ENCODE measurements at places on chromosomes 3 and 15. TPM values are rescaled to one million over a fixed set of nuclear protein-coding genes. Genes with fewer than 3 reads are reported as not detected.

DNA sequence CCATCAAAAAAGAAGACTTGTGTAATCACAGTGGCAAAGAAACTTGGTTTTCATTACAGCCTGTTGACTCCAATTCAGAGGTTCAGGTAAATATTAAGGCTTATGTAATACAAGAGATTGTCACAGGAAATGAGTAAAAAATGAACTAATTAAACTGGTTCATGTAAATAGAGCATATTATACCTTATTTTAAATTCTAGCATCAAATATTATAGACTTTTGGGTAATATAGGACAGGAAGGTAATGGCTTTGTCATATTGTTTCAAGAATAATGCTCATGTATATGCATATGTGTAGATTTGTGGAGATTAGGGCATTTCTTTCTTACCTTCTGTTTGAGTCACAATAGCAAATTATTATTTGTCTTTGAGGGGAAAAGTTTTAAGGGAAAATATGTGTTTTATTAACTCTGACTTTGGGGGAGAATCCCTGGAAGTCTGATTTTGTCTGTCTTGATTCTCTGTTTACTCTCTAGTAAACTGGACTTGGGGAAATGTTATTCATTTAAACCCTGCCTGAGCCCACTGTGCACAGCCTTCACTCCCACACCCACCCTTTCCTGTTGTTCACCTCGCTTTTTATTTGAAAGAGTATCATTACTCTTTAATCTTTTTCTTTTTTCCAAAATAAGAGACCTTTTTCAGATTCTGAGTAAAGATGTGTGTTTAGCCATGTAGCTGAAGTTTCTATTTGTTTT, 43.0 kb downstream of the RASA2 start:
- no peak for DNase-seq

- DNase-seq, result no peak
Measured at GRCh38 chr15:87752250-87752951, 504.1 kb downstream of the NTRK3 start.

DNA sequence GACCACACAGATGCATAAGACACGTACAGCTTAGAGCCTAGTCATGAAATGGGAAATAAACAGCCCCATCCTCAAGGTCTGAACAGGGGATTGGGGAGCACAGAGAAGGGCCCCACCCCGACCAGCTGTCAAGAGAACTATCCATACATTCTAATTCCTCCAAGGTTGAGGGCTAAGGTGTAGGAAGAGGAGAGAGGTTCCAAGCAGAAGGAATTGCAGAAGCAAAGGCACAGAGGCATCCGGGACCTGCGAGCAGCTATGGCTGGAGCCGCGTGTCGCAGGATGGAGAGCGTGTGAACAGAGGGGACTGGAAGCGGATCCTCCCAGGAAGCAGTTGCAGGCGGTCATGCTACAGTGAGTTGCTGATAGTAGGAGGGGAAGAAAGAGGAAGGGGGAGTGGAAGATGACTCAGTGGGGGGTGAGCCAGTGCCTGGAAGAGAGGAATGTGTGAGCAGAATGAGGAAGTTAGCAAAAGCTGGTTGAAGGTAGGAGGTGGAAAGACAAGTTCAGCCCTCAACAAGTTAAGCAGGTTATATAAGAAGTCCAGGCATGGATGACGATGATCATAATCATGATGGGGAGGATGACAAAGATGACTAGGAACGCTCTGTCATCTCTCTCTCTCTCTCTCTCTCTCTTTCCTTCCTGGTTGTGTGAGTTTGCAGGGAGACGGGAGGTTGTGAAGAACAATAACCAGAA, 89.7 kb downstream of the LIPC start:
- DNase-seq, result no peak

GRCh38 chr15:82106679-82107078, 60.9 kb upstream of the MEX3B start:
- no peak for DNase-seq

- no peak for DNase-seq
Measured at GRCh38 chr3:107962946-107963345, 127.9 kb downstream of the CD47 start.

DNA sequence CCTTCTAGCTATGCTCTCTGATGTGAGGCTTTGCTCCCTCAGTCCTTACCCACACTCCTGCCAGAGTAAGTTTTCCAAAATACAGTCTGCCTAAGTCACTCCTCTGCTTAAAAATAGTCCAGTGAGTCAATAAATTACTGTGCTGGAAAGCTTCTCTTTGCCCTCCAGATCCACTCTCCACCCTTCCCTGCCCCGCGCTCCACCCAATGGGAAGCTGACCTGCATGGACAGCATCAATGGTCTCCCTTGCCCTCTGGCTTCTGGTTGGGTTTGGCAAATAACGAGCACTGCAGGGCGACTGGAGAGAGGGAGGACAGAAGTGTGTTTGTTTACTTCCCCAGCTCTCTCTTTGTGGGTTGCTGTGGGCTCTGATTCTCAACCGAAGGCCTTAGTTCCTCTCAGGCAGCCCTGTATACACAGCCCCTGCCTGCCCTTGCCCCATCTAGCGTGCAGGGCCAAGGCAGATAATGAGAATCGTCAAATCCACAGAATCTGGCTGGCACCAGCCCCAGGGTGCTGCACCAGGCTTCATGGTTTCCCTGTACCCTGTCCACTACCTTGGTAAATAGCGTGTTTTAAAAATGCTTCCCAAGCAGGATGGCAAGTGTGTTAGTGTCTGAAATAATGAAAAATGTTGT, 110.4 kb downstream of the ADAMTSL3 start:
- no peak for DNase-seq

GRCh38 chr3:72338942-72339669, 509.1 kb downstream of the SHQ1 start:
- DNase-seq, result peak; percentile 66

- DNase-seq, result no peak
Measured at GRCh38 chr3:52574056-52574965, 37.9 kb downstream of the UQCC5 start.

GRCh38 chr3:66272016-66272415, 51.2 kb downstream of the SLC25A26 start:
- no peak for DNase-seq

GRCh38 chr15:82398785-82399184, 30.8 kb upstream of the GOLGA6L9 start:
- no peak for DNase-seq

- no peak for DNase-seq
Measured at GRCh38 chr15:66959875-66960274, 105.5 kb upstream of the SMAD3 start.

GRCh38 chr15:58474741-58475323, 43.0 kb downstream of the LIPC start:
- no peak for DNase-seq

DNA sequence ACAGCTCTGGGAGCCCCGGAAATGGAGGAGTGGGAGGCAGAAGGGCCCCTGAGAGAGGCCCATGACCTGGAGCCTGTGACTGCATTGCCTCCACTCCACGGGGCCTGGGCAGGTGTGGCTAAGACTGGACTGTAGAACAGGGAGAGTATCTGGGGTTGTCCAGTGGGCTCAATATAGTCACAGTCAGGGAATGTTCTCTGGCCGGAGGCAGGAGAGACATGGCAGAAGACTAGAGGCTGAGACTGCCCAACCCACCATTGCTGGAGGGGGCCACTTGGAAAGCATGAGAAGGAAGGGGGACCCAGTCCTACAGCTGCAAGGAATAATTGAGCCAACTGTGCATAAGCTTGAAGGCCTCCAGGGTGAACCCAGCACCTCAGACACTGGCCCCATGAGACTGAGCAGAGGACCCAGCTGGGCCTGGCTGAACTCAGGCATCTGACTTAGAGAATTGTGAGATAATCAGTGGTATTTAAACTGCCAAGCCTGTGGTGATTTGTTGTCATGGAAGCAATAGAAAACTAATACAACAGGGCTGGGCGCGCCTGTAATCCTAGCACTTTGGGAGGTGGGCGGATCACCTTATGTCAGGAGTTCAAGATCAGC, 33.1 kb downstream of the NIPA2 start:
- no peak for DNase-seq

- DNase-seq, result no peak
Measured at GRCh38 chr3:133831966-133832801, 26.6 kb downstream of the SRPRB start.

GRCh38 chr3:12436514-12437220, 47.6 kb upstream of the TSEN2 start:
- DNase-seq, result no peak

DNA sequence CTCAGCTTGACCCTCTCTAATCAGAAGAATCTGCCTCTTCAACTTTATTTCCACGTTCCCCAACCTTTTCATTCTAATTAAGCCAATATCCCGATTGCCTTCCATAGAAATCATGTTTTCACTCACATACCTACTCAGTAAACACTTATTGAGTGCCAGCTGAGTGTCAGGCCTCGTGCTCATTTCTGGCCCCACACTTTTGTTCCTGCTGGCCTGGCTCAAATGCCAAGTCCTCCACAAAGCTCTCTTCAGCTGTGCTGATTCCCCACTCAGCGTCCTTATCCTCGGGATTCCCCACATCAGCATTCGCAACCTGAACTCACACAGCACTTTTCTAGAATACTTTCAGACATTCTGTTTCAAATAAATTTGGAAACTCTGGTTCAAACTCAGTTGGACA, 68.9 kb downstream of the THBS1 start:
- DNase-seq, result no peak

LMCD1 gene
- 2.5 TPM for total RNA-seq

NMB gene
- 9.4 TPM for total RNA-seq

LYSMD4 gene
- 7.3 TPM for total RNA-seq

SCAANT1 gene
- total RNA-seq, result not detected

CDHR4 gene
- 0.32 TPM for total RNA-seq

GHSR gene
- total RNA-seq, result not detected

SYNPR gene
- total RNA-seq, result not detected

SMCO1 gene
- total RNA-seq, result not detected

ELP6 gene
- total RNA-seq, result 43.4 TPM

FEZF2 gene
- not detected for total RNA-seq

CNTN4 gene
- not detected for total RNA-seq

USP50 gene
- not detected for total RNA-seq
